ENCODE measurements at places on chromosomes 16 and 17.

- no peak for DNase-seq
Measured at GRCh38 chr17:78357672-78358537, 2.0 kb downstream of the SOCS3 start.

DNA sequence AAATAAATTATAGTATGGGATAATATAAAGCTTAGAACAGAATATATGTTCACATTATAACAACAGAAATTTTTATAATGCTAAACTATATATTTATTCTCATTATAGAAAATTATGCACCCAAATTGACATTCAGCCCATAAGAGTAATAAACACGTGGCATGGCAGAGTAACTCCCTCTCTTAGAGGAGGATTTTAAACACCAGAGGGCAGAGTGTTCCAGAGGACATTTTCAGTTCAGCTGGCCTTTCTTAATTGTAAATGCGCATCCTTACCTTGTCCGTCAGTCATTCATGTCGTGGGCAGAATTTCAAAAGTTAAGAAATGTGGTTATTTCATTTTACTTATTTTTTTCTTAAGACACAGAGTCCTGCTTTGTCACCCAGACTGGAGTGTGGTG is 147.1 kb downstream of the TANC2 start:
- no peak for DNase-seq

DNA sequence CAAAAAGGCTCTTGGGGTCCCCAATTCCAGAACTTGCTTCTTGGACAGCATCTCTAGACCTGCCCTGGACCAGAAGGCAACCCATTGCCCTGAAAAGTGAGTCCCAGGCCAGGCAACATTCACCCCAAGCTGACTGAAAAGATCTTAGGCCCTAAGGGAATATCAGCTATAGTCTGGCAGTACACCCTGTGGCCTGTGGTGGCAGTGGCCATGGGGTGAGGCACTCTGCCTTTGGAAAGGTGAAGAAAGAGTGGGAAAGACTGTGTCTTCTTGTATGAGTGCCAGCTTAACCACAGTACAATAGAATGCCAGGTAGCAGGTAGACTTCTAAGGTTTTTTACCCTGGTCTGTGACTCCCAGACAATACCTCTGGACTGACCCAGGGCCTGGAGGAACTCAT is 564.5 kb downstream of the CDH8 start:
- no peak for DNase-seq

- DNase-seq = peak; percentile 2
Measured at GRCh38 chr17:2335726-2336214, 487 bp downstream of the TSR1 start.

DNA sequence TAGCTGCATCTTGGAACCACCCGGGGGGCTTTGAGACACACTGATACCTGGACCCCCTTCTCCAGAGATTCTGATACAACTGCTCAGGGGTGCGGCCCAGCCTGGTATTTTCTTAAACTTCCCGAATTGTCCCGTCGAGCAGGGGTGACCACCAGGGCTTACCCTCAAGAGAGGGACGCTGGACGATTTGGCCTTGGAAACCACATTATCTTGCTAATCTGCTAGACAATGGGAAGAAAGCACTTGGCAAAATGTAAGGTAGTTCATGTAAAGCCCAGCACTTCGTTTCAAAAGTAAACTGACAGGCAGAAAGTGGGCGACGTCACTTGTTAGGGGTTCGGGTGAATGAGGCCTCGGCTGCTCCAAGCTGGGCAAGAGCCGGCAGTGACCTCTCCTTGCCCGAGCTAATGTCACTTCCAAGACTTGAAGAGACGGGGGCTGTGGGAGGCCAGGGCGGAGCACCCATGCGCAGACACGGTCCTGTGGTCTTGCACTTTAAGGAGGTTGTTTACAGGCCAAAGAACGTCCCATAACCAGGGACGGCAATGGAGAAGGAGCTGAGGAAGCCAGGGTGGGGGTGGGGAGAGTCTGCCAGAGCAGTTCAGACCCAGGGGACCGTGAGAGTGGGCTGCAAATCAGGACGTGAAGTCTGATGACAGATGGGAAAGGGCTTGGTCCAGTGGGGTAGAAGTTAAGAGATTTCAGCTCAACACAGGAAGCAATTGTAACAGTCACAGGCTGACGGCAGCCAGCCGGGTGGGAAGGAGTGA is 152.7 kb upstream of the GSE1 start:
- DNase-seq = no peak

GRCh38 chr16:12358898-12359297 is 382.4 kb downstream of the SNX29 start:
- no peak for DNase-seq

GRCh38 chr16:86740906-86741799 is 162.8 kb downstream of the FOXL1 start:
- no peak for DNase-seq

DNA sequence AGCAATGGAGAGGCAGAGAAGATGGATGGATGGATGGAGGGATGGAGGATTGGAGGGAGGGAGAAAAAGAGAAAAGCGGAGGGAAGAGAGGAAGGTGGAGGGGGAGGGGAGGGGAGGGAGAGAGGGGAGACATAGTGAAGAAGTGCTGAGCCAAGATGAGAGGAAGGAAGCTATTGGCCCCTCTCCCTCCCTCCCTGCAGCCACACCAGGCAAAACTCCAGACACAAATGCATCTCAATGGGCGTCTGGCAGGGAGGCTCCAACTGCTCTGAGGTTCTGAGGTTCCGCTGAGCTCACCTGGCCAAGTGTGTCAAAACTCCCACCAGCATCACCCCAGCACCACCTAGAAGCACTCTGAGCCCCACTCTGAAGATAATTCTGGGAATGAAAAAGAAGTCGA is 26.9 kb upstream of the PHB1 start:
- DNase-seq = no peak

- DNase-seq = no peak
Measured at GRCh38 chr17:48123111-48123510, 15.5 kb downstream of the SNX11 start.

GRCh38 chr16:1590930-1591705 is 20.8 kb downstream of the IFT140 start:
- DNase-seq = no peak

DNA sequence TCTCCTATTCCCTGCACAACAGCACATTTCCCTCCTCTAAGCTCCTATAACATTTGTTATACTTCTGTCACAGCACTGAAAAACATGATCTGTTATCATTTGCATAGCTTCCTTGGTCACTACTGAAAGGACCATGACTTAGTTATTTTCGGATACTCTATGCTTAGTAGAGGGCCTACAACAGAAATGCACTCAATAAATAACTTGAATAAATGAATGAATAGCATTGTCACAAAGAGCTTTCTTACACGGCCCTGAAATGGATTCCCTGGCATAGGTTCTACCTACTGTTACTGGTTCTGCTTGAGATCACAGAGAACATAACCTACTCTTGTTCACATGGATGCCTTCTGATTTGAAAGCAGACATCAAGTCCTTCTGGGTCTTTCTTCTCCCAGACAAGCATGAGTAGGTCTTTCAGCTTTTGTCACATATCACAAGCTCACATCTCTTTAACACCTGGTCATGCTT is 41.6 kb downstream of the MYO1D start:
- no peak for DNase-seq

- DNase-seq = no peak
Measured at GRCh38 chr17:43530288-43531081, 15.7 kb downstream of the ETV4 start.

DNA sequence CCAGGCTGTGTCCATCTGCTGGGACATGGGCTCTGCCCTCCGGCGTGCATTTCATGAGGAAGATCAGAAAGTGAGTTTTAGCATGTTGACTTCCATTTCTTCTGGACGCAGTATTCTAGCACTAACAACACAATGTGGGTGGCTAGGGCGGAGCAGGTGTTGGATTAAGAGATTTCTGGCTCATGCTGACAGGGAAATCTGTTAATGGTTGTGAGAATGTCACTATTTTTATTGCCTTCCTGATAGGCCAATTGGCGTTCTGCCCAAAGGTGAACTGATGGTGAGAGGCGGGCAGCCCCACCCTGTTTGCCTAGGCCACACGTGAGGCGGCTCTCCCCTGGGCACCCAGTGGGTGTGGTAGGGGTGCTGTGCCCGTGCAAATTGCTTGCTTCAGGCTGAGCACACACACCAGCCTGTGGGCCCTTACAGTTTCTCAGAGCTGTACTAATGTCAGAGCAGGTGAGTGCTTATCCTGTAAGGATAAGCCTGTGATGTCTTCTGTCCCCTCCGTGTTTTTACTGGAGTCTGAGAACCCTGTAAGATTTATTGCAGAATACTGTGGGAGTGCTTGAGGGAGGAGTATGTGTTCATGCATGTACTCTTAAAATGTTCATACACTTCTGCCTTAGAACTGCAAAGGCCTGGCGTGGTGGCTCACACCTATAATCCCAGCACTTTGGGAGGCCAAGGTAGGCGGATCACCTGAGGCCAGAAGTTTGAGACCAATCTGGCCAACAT is 30.9 kb downstream of the PGS1 start:
- DNase-seq = no peak

DNA sequence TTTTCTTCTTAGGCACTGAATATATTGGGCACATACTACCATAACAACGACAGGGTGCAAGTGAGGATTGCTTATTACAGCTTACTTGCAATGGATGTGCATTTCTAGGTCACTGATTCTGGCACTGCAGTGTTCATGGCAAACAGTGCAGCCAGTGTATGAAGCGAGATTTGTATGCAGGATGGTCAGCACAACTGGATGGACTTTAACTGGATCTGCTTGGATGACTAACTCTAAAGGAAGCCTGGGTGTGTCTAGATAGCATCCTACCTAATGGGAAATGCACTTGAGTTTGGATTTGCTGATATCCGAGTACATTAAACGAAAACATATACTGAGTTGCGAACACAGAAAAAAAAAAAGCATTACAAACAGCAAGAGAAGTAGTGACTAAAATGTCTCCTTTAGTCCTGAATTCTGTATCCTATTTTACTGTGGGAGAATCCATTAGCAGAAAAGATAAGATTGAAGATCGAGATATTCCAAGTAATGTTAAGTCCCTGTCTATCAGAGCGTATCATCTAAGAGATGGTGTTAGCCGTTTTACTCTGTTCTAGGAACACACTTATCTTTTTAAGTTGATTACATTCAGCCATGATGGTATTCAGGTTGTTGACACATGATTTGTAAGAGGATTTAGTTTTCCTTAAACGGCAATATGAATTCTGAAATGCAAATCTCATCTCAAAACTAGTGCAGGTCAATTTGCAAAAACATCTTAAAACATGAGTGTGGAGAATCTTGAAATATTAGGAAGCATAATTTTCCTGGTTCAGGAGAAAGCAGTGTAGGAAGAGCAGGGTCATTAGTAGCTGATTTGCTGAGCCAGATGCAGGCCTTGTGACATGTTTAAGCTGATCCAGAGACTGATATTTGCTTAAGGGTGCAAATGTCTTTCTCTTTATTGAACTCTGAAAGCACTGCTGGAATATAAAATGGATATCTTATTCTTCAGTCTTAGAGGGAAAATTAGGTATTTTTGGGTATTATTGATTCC is 142.6 kb upstream of the CPHXL start:
- DNase-seq = no peak

DNA sequence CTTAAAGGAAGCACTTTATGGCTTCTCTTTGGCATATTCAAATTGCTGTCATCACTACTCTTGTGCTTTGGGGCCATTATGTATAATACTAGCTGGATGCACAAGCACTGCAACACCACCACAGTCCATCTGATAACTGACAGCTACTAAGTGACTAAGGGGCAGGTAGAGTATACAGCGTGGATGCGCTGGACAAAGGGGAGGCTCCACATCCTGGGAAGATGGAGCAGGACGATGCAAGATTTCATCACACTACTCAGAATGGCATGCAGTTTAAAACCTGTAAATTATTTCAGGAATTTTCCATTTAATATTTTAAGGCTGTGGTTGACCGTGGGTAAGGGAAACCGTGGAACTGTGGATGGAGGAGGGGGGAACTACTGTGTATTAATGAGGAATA is 25.0 kb downstream of the MPRIP start:
- no peak for DNase-seq

- DNase-seq = no peak
Measured at GRCh38 chr16:29808219-29808900, 2.0 kb downstream of the MAZ start.

DNA sequence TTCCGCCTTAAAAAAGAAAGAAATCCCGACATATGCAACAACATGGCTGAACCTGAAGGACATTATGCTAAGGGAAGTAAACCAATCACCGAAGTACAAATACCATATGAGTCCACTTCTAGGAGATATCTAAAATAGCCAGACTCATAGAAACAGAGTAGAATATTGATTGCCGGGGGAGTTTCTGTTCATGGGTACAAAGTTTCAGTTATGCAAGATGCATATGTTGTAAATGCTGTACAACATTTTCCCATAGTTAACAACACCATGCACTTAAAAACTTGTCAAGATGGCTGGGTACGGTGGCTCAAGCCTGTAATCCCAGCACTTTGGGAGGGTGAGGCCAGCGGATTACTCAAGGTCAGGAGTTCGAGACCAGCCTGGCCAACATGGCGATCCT is 251.5 kb upstream of the EEF2KMT start:
- DNase-seq = no peak

- DNase-seq = no peak
Measured at GRCh38 chr17:49967205-49967604, 1.8 kb upstream of the DLX4 start.

DNA sequence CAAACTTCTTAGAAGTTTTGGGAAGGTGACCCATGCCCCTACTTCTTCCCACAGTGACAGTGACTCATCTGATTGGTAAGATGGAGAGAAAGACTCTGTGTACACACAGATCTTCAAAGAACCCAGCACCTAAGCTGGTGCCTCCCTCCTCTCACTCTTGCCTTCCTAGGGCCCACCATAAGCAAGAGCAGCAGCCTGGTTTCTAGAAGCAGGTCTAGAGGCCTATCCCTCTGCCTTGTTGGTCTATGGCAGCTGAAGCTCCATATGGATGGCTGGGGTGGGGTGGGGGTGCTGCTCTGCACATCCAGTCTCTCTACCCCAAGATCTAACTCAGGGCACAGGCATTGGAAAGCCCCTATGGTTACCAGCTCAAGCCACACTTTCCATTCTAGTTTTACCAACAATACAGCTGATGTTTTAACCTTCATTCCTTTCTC is 47.5 kb downstream of the STAT3 start:
- peak; percentile 25 for DNase-seq

GRCh38 chr17:2398182-2398581 is 2.7 kb downstream of the MNT start:
- DNase-seq = no peak

- DNase-seq = no peak
Measured at GRCh38 chr17:28788100-28788499, 44.3 kb downstream of the TRAF4 start.

DNA sequence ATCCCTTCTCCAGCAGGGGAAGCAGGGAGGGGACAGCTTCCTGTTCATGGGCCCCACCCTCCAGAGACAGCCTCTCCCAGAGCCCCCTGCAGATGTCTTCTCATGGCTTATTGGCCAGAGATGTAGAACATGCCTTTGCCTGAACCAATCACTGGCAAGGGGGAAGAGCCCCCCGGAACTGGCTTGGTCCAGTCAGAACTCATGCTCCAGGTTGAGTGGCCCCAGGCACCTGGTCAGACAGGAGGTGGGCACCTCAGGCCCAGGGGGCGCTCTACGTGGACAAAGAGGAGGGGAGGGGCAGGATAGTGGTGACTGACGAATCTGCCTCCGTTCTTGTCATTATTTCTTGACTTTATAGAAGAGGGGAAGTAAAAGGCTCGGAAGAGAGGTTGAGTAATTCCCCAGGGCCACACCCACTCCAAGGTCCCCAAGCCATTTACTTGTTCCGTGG is 23.6 kb downstream of the RAB11FIP4 start:
- DNase-seq = no peak

GRCh38 chr17:77499699-77500435 is 359.1 kb downstream of the SEC14L1 start:
- DNase-seq = no peak

GRCh38 chr17:14730821-14731220 is 429.9 kb downstream of the HS3ST3B1 start:
- no peak for DNase-seq

- DNase-seq = no peak
Measured at GRCh38 chr16:79407461-79408135, 192.9 kb downstream of the MAF start.
